ENCODE measurements at places on chromosomes 11 and 22.

- no peak for DNase-seq
Observed at GRCh38 chr11:15148169-15148568, 33.4 kb downstream of the INSC start.

GRCh38 chr22:33438273-33438672, 380.1 kb upstream of the SYN3 start:
- DNase-seq, result no peak

DNA sequence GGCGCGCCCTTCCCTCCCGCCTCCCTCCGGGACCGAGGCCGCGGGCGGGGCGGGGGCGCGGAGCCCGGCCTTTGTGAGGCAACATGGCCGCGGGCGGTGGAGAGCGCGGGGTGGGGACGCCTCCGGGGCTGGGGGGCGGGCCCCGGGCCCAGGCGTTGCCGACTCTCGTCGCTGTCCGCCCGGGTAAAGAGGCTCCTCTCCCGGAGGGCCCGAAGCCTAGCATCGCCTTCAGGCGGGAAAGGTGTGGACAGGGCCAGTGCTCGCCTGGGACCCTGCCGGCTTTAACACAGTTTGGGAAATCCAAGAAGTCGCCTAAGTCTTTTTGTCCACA, 369 bp downstream of the DGCR8 start:
- peak; percentile 80 for DNase-seq

DNA sequence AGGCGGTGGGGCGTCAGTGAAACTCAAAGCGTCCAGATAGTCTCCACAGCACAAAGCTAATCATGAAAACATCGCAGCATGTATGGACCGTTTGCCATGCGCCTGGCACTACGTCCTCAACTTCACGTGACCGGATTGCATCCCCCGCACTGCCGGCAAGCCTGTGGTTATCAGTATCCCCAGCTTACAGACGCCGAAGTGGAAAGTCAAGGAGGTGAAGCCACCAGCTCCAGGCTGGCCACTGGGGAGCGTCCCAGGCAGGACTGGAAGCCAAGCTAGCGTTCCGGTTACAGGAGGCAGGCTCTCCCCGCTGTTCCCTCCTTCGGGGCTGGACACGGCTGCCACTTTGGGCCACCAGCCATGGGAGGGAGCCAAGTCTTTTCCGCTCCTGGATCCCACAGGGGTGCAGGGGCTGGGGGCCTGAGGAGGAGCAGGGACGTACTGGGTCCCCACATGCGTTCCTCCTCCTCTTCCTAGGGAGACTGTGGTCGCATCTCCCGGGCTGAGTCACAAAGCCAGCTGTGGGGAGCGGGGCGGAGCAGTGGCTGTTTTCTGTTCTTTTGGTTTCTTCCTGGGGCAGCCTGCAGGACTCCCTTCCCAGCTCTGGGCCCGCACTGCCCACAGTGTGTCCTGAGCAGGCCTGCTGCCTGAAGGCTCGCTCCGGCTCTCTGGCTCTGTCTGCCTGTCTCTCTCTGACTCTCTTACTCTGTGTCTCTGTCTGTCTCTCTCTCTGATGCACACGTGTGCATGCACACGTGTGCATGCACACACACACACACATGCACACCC, 4.3 kb upstream of the OSBPL5 start:
- DNase-seq, result peak; percentile 27

DNA sequence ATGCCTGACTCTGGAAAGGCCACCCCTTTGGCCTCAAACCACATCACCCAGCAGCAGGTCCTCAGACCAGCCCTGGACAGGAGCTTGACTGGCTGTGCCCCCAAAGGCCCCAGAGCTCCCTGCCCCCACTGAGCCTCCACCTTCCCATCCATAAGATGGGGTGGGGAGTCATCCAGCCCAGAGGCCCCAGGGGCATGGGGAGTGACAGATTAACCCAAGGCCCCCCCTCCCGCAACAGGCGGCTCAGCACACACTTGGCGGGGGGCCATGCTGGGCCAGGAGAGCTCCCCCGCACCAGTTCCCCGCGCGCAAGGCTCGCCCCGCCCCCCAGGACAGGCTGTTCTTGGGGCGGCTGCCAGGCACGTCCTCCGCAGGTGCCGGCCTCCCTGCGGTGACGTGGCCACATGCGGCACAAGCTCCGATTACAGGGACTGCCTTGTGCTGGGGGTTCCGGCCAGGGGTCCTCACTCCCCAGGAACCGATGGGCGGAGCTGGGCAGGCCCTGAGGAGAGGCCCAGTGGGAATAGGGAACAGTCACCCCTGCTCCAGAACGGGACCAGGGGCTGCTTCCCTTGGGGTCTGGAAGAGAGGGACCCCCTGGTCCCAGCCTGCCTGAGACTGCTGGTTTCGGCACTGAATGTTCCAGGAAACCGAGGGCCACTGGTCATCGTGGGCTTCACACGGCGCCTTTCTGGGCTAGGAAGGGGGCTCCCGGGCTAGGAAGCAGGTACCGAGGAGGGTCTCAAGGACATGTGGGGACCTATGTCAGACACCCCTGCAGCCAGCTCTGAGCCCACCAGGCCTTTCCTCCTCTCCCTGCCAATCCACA, 5.1 kb upstream of the CDKN1C start:
- DNase-seq, result no peak

DNA sequence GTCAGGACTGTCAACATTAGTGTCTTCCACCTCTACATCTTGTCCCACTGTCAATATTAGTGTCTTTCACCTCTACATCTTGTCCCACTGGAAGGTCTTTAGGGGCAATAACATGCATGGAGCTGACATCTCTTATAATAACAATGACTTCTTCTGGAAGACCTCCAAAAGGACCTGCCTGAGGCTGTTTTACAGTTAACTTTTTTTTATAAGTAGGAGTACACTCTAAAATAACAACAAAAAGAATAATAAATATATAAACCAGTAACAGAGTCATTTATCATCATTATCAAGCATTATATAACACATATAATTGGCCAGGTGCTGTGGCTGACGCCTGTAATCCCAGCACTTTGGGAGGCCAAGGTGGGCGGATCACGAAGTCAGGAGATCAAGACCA, 57.5 kb downstream of the PAK1 start:
- DNase-seq, result no peak

DNA sequence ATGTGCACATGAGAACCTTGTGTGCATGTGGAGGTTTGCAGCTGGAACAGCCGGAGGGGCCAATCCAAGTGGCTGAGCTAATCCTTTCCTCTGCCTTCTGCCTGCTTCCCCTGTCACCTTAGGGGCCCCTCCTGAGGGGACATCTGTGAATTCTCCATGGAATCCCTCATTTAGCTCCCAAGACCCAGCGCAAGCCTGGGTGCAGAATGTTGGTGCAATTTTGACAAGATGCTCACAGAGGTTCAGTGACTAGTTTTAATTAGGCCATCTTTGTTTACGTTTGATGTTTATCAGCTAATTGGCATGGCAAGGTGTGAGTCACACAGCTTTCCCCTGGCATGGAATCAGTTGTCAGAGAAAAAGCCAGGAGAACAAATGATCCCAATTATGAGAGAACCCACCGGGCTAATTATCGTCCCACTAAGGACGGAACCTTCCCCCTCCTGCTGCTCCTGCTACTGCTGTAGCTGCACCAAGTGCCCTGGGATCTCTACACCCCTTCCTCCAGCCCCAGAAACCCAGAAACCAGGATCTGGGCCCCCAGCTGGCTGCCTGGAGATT, 63.6 kb upstream of the PAX6 start:
- no peak for DNase-seq

GRCh38 chr11:46330563-46331281, 16.5 kb upstream of the DGKZ start:
- DNase-seq, result no peak

DNA sequence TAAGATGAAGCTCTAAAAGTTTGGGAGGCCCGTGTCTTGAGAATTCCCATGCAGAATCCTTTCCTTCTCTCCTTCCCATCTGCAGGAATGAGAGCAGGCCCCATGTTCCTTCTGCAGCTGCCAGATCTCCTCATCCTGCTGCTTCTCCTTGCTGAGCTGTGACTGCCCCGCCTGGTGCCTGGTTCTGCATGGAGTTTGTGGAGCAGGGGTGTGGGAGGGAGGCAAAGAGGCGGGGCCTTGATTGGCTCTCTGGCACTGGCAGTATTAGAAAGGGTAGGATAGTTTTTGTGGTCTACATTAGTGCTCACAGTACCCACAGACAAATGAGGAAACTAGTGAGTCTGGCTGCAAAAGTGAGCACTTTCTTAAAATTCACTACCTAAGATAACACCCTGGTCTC, 91.1 kb upstream of the CLPB start:
- no peak for DNase-seq

GRCh38 chr11:119441898-119442243, 18.9 kb upstream of the THY1 start:
- no peak for DNase-seq

- DNase-seq, result no peak
Observed at GRCh38 chr11:119921571-119921970, 192.6 kb upstream of the NECTIN1 start.

GRCh38 chr11:75174781-75175370, 24.0 kb downstream of the SLCO2B1 start:
- no peak for DNase-seq

DNA sequence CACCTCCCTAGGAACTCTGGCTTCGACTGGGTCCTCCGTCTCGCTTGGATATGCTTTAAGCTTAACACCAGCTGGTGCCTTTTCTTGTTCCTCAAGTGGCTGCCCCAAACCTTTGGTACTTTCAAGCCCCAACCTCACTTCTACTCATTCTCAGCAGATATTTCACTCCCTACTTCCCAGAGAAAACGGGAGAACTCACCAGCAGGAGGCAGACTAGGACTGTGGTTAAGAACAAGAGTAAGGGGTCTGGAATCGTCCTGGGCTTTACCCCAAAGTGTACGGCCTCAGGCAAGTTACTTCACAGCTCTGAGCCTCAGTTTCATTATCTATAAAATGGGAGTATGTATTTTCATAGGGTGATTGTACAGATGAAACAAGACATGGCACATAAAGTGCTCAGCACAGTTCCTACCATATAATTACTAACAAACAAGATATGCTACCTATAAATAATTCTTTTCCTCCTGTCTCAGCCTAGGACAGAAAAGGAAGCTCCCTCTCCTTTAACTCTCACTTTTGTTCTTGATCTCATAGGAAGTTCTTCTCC, 37.8 kb downstream of the PAMR1 start:
- DNase-seq, result no peak

DNA sequence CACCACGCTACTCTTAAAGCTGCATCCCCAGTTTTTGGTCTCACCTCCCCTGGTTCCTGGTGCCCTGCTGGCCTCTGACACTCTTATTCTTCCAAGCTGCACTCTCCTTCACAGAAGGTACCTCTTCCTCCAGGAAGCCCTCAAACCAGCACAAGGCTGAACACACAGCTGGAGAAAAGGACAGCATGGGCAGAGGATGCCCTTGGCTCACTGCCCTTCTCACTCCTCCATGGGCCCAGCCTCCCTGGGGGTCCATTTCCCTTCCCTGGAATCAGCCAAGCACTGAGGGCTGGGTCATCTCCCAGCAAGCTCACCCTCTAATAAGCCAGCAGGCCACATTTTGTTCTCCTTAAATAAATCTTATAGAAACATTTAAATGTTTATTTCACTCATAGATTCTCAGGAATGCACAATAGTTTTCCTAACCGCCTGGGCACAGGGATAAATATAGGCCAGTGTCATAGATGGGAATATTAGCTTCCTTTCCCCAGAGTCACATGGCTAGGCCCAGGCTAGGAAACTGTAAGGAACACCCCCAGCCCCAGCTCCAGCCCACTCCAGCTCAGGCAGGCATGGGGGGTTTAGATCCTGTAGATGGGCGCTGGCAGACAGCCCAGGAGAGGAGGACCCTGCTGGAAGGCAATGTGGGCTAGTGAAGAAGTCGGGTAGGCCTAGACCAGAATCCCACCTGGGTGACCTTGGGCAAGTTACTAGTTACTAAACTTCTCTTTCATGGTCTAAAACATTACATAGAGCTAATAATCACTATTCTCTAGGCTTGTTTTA, 51.5 kb downstream of the IRAG1 start:
- no peak for DNase-seq

DNA sequence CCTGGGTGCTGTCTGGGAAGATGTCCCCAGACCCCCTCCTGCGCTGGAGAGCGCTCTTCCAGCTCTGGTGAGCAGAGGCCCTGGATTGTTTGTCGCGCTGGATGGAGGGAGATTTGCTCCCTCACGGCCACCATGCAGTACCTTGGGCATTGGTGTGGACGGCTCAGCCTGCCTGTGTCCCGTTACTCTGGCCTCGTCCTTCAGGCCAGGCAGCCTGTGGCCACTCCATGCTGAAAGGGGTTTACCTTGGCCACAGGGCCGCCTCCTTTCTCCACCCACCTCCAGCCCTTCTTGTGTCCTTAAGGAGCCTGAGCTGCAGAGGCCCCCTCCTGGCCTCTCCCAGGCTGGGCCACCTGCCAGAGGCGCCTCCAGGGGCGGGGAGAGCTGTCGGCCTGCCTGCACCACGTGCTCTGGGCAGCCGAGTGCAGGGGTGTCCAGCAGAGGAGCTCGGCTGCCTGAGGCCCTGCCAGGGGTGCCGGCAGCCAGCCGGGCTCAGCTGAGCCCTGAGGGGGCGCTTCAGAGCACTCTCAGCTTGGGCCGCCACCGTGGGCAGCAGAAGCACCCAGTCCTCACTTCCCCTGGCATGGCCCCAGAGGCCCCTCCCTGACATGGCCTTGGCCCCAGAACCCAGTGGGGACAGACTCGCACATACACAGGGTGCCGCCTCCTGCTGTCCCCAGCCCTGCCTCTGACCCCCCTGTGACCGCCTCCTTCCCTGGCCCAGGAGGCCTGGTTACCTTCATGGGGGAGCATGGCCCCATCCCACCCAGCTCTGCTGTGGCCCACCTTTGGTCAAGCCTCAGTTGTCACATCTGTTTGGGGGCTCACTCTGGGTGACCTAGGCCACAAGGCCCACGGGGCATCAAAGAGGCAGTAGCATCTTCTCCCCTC, 3.4 kb downstream of the CCND1 start:
- DNase-seq, result no peak

DNA sequence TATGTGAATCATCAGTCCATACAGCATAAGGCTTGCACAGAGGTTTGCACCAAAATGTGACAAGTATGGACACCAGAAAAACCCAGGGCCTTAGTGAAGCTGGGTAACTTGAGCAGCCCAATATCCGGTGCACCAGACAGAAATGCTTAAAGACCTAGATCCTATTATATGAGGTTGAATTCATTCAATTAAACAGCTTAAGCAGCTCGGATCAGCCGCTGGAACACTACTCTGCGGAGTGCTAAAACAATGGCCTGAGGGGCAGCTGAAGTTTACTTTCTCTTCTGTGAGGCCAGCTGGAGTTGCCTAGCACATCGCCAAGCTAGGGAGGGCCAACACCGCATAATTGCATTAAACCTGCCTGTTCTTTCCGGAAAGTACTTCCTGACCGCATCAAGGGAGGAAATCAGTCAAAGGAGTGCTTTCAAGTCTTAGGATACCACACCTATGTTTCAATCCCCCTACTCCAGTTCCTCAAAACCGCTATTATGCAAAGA, 17.0 kb upstream of the FAM181B start:
- no peak for DNase-seq

- no peak for DNase-seq
Observed at GRCh38 chr11:30527566-30527965, 58.6 kb downstream of the MPPED2 start.

DNA sequence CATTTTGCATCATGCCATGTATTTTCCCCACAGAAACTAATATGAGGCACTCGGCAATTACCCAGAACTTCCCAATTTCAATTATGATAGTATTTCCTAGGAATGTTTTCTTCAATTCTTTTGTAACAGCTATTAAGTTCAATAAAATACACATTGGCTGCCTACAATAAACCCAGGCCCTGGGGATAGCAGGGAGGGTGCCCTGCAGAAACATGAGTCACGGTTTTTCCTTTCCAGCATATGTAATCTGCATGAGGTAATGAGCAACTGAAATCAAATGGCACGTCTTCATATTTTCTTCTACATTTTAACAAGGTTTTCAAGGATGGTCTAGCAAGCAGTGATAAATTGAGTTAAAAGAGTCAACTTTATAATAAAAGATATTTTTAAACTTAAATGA, 32.0 kb downstream of the GUCY1A2 start:
- DNase-seq, result no peak

Measured in activated naive CD4-positive, alpha-beta T cell treated with anti-CD3 and anti-CD28 coated beads, Interleukin-2, amount 50 U/mL, for 72 hours (primary cell).